Stomach (tissue), 19 donors: ENCODE measurements at places on chromosomes 1 and 21. TPM values are rescaled to one million over a fixed set of nuclear protein-coding genes. Genes with fewer than 3 reads are reported as not detected.

DNA sequence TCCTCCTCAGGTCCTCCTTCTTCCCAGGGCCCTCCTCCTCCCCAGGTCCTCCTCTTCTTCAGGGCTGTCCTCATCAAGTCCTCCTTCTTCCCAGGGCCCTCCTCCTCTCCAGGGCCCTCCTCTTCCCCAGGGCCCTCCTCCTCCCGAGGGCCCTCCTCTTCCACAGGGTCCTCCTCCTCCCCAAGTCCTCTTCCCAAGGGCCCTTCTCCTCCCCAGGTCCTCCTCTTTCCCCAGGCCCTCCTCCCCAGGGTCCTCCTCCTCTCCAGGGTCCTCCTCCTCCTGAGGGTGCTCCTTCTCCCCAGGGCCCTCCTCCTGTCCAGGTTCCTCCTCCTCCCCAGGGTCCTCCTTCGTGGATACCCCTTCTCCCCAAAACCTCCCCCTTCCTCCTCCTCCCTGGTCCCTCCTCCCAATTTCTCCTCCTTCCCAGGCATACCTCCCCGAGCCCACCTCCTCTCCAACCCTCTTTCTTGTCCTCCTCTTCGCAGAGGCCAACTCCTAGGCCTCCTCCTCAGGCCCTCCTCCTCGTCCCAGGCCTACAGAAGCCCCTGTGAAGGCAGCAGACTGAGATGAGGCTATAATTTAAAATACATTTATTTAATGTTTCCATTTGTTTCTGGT lies 29.5 kb downstream of the WNT9A start:
- H3K27me3 ChIP-seq: no peaks in the 10 kb centered on the region
- H3K4me1 ChIP-seq: no peaks in the 10 kb centered on the region
- DNase-seq: no peak
- H3K4me3 ChIP-seq: no peak overlapping the region
- no peak overlapping the region for H3K27ac ChIP-seq

- no peaks in the 10 kb centered on the region for H3K27me3 ChIP-seq
- no peak overlapping the region for H3K4me3 ChIP-seq
- no peaks in the 10 kb centered on the region for H3K4me1 ChIP-seq
- no peak overlapping the region for H3K27ac ChIP-seq
- peaks cover 18% of the 10 kb centered on the region for H3K36me3 ChIP-seq
Measured at GRCh38 chr1:239909898-239910297, 181.8 kb upstream of the FMN2 start.

DNA sequence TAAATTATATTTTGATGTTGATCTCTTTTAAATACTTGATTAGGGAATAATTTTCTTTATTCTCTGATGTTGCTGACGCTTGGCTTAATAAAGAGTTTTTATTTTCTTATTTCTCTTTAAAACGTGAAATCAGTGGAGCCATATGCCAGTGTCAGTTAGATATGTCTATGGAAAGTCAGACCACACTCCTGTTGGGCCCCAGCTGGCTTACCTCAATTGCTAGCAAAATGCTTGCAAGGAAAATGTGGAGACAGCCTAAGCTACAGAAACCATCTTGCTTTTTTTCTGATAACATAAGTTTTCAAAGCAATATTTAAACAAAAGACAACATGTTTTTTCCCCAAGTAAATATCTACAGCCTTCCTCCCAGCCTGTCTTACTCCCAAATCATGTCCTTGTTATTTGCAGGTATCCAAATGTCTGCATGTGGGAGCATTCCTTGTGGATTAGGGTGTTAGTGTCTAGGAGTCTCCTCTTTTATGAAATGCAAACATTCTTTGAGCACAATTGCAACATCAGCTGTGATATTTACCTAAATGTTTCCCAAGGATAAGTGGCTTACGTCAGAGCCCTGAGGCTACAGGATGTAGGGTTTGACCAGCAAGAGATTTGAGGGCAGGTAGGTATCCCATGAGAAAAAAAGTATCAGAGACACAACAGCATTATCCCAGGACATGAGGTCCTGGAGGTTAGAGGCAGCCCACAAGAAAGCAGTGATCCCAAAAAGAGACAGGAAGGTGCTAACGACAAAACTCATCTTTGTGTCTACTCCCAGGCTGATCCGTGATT lies 117.2 kb upstream of the KCNJ15 start:
- no peaks in the 10 kb centered on the region for H3K36me3 ChIP-seq
- H3K4me1 ChIP-seq: peaks cover 16% of the 10 kb centered on the region
- H3K27me3 ChIP-seq: no peaks in the 10 kb centered on the region
- DNase-seq: no peak
- no peak overlapping the region for H3K4me3 ChIP-seq
- H3K27ac ChIP-seq: no peak overlapping the region

DNA sequence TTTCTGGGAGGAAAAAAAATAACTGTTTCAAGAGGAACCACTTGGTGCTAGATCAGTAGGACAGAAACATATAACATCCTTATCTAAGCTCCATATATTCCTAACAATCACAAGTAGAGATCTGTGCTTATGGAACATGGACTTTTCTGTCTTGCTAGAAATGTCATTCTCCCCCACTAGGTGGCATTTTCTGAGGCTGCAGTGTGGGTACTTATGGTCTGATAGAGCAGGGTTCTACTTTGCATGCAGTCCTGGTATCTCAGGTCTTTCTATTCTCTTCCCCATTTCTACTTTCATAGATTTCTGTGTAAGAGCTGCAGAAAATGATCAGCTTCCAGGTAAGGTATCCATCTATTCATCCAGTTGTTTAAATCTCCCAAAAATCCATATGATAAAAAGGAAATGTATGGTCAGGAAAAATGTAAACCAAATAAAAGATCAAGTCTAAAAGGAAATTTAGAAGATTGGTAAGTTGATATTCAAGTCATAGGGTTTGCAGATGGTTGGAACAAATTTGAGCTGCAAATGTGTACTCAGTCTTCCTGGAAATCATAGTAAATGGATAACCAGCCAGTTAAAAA lies 1.5 kb downstream of the ZNF684 start:
- no peak overlapping the region for H3K27ac ChIP-seq
- no peaks in the 10 kb centered on the region for H3K36me3 ChIP-seq
- peaks cover 23% of the 10 kb centered on the region for H3K4me1 ChIP-seq
- H3K4me3 ChIP-seq: no peak overlapping the region
- DNase-seq: no peak

The CHTOP gene
- total RNA-seq: 32.6 TPM

DNA sequence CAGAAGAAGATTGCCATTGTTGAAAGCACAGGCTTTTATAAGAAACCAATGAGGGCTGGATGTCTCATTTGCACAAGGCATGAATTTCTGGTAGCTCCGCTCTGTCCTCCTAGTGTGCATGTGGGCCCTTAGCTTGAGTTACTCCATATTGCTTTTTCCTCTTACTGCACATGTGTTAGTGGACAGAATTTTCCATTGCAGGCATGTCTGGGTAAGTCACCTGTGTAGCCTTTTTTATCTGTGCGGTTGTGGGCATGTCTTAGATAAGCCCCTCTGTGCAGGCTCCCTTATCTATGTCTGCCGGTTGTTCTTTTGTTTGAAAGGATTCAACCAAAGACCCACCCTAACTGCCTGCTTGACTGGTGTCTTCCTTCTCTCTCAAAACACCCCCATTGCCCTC lies 7.2 kb upstream of the CLCA1 start:
- H3K4me1 ChIP-seq: no peaks in the 10 kb centered on the region
- no peak overlapping the region for H3K4me3 ChIP-seq
- H3K27ac ChIP-seq: no peak overlapping the region
- no peaks in the 10 kb centered on the region for H3K36me3 ChIP-seq
- H3K27me3 ChIP-seq: peaks cover 7% of the 10 kb centered on the region

GRCh38 chr1:231702331-231702730 lies 75.7 kb downstream of the DISC1 start:
- H3K36me3 ChIP-seq: peaks cover 4% of the 10 kb centered on the region
- H3K27me3 ChIP-seq: no peaks in the 10 kb centered on the region
- no peak overlapping the region for H3K27ac ChIP-seq
- DNase-seq: no peak
- H3K4me3 ChIP-seq: no peak overlapping the region
- peaks cover 7% of the 10 kb centered on the region for H3K4me1 ChIP-seq

DNA sequence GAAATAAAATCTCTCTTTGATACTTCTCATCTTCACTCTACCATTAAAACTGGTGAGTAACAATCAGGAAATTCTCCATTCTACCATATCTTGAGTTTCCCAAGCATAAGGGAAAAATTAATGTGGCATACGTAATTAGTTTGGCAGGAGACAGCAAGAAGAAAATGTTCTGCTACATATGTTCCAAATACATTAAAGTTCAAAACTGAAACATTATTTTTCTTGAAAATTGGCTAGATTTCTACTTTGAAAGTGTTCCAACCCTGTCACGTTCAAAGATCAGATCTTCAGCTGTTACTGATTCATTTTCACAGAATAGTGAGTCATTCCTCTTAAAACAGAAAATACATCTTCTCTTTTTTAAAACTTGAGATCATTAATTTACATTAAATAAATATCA lies 48.5 kb downstream of the PIGK start:
- no peak for DNase-seq
- H3K27ac ChIP-seq: no peak overlapping the region
- H3K4me3 ChIP-seq: no peak overlapping the region
- no peaks in the 10 kb centered on the region for H3K36me3 ChIP-seq
